ENCODE measurements at places on chromosomes 6 and 20. TPM values are rescaled to one million over a fixed set of nuclear protein-coding genes. Genes with fewer than 3 reads are reported as not detected.
A peak's percentile ranks its signal among the peaks of the same experiment; 100 is the strongest.

WFDC10B gene
- not detected for polyA plus RNA-seq

ADAM33 gene
- polyA plus RNA-seq = 21.2 TPM

- DNase-seq = peak; percentile 57
- peaks cover 3% of the 10 kb centered on the region for H3K36me3 ChIP-seq
- H3K27me3 ChIP-seq = peaks cover 4% of the 10 kb centered on the region
- H3K27ac ChIP-seq = no peak overlapping the region
- H3K4me1 ChIP-seq = no peaks in the 10 kb centered on the region
Observed at GRCh38 chr20:63288581-63289251, 4.3 kb upstream of the COL20A1 start.

- no peaks in the 10 kb centered on the region for H3K27me3 ChIP-seq
- no peak overlapping the region for H3K27ac ChIP-seq
- no peak overlapping the region for H3K4me3 ChIP-seq
- no peak for DNase-seq
- no peaks in the 10 kb centered on the region for H3K36me3 ChIP-seq
- no peaks in the 10 kb centered on the region for H3K4me1 ChIP-seq
Observed at GRCh38 chr6:84836366-84836765, 72.0 kb upstream of the TBX18 start.

DNA sequence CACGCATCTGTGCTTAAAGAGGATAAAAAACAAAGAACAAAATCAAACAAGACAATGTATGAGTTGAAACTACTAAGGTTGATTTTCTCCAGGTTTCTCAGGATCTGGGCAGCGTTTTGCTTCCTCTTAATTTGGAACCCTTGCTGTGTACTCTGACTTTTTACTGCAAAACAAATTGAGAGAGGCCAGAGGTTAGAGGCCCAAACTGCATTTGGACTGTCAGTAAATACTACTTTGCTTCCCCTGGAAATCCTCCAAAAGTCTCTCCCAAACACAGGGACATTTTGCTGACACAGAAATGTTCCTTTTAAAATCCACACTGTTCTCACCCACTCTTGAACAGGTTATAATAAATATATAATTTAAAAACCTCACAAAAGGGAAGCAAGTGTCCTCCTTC is 1.1 kb downstream of the ARG1 start:
- no peaks in the 10 kb centered on the region for H3K4me1 ChIP-seq
- H3K36me3 ChIP-seq = peaks cover 24% of the 10 kb centered on the region
- DNase-seq = no peak

DNA sequence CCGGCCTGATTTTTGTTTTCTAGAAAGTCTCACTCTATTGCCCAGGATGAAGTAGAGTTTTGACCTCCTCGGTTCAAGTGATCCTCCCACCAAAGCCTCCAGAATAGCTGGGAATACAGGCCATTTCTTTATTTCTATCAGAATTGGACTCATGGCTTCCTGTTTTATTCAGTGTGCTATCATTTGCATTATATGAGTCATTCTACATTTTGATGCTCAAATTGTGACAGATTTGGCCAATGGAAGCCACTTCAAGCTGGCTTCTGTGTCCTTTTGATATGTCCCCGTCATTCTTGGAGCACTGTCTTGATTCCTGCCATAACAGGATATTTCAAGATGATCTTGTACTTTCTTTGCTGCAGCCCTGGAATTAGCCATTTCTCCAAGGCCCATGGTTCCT is 75.1 kb downstream of the CNBD2 start:
- DNase-seq = no peak
- no peak overlapping the region for H3K27ac ChIP-seq
- no peaks in the 10 kb centered on the region for H3K36me3 ChIP-seq
- H3K4me3 ChIP-seq = no peak overlapping the region
- H3K4me1 ChIP-seq = peaks cover 7% of the 10 kb centered on the region

DNA sequence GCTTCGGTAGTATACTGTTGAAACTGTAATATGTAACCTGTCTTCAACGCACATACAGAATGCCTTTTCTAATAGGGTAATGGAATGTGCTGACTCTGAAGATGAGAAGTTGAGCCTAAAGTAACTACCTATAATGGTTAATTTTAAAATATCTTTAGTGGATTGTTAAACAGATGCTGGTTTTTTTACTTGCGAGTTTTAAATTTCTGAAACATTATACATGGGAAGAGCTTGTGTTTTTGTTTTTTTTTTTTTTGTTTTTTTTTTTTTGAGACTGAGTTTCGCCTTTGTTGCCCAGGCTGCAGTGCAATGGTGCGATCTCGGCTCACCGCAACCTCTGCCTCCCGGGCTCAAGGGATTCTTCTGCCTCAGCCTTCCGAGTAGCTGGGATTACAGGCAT is 166.9 kb downstream of the JARID2 start:
- H3K36me3 ChIP-seq = no peaks in the 10 kb centered on the region
- no peaks in the 10 kb centered on the region for H3K27me3 ChIP-seq
- no peaks in the 10 kb centered on the region for H3K4me1 ChIP-seq
- no peak overlapping the region for H3K4me3 ChIP-seq

DNA sequence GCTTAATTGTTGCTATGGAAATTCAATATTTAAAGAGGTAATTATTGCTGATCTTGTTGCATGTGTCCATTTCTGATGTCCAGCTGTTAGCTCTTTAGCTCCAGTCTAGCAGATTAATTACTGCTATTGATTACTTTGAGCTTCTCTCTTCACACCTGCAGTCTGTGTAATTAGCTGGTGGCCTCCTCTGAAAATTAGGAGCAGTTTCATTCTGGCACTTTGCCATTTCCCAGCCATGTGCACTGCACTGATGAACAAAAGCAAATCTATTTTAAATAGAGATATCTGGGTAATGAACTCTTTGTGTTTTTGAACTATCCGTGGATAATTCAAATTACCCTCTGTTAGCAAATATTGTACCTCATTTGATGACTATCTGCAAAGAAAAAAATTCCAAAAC is 275.9 kb downstream of the RNF144B start:
- H3K36me3 ChIP-seq = no peaks in the 10 kb centered on the region
- H3K4me3 ChIP-seq = no peak overlapping the region

- H3K36me3 ChIP-seq = peaks cover 22% of the 10 kb centered on the region
- H3K4me1 ChIP-seq = peaks cover 20% of the 10 kb centered on the region
- peak; percentile 73 for DNase-seq
- no peak overlapping the region for H3K4me3 ChIP-seq
- H3K27ac ChIP-seq = peak overlapping the region; percentile 77
Observed at GRCh38 chr6:41767112-41767833, 12.4 kb downstream of the FRS3 start.

MRPL14 gene
- polyA plus RNA-seq = 40.5 TPM

DNA sequence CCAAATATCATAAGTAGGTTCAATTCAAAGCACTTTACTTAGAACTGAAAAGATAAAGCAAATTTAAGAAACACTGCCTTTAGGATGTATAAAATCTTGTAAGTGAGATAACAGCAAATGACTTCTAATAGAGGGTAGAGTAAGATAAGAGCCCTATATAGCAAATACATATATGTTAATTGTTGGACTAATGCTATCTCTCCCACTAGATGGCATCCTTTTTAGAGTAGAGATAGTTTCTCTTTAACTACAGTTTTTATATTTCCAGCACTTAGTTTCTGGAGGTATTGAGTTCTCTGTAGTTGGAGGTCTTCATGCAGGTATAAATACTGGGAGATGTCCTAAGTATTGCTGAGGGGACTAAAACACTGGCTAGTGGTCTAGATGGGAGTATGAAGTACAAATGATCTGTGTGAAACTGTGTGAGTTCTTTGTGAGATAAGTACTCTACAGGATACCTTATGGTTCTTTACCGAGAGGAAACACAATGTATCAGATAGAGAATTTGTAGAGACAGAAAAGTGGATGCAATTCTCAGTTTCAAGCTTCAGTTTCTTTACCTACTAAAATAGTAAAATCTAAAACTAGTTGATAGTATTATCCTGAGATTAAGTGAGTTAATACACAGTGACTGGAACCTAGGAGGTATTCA is 399.3 kb downstream of the KHDRBS2 start:
- DNase-seq = no peak
- H3K27ac ChIP-seq = no peak overlapping the region
- H3K36me3 ChIP-seq = no peaks in the 10 kb centered on the region
- H3K27me3 ChIP-seq = no peaks in the 10 kb centered on the region
- no peak overlapping the region for H3K4me3 ChIP-seq
- H3K4me1 ChIP-seq = no peaks in the 10 kb centered on the region

PCK1 gene
- polyA plus RNA-seq = 0.42 TPM

GRCh38 chr6:81838031-81838430 is 85.5 kb upstream of the TENT5A start:
- no peaks in the 10 kb centered on the region for H3K36me3 ChIP-seq
- no peak for DNase-seq
- no peaks in the 10 kb centered on the region for H3K27me3 ChIP-seq
- no peak overlapping the region for H3K27ac ChIP-seq

- H3K4me1 ChIP-seq = no peaks in the 10 kb centered on the region
- no peak for DNase-seq
- no peaks in the 10 kb centered on the region for H3K27me3 ChIP-seq
- H3K36me3 ChIP-seq = no peaks in the 10 kb centered on the region
Observed at GRCh38 chr6:94636780-94637385, 940.5 kb upstream of the MANEA start.

ULBP2 gene
- 3.7 TPM for polyA plus RNA-seq

PACSIN1 gene
- polyA plus RNA-seq = 1.6 TPM

DNA sequence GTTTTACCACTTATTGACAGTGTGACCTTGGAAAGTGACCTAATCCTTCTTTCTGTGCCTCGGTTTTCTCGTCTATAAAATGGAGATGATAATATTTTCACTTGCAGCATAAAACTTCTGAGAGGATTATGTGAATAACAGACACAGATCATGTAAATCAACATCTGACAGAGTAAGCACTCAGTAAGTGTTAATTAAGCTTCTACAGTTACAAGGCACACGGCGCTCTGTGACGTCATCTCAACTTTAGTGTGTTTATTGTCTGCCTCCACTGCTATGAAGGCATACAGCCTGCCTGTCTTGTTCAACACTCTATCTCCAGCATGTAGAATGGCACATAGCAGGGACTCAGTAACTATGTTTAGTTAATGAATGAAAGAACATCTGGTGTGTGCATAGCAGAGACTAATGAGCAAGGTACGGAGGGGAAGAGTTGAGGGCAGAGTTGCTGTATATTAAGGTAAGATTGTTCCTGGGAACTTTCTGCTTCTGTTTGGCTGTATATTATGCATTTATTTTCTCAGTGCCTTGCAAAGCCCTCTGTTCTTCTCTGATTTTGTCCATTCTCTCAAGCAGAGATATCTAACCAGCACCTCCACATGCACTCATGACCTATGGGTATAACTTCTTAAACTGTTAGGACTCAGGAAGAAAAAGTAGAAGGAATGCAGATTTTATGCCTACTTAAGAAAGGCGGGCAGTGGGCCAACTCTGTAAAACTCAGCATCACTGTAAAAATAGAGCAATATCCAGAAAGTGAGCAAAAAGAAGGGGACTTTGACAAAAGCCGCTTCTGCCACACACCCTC is 66.4 kb upstream of the STMND1 start:
- H3K4me3 ChIP-seq = no peak overlapping the region
- H3K27me3 ChIP-seq = no peaks in the 10 kb centered on the region
- no peak for DNase-seq
- H3K27ac ChIP-seq = no peak overlapping the region
- no peaks in the 10 kb centered on the region for H3K4me1 ChIP-seq

DNA sequence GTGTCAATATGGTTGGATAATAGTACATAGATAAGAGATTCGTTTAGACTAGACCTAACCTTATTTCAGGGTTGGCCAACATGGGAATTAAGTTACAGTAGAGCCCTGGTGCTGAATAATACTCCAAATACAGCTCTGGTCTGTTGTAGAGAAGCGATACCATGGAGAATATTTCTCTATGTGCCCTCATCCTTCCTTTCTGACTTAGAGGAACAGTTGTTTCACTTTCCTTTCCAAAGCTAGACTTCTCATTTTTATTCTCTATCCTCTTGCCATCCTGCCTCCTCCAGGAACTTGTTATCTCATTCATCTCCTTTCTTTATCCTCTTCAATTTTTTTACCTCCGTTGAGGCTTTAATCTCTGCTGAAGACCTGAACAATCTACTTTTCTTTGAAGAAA is 68.9 kb downstream of the EDN1 start:
- no peaks in the 10 kb centered on the region for H3K36me3 ChIP-seq
- no peak for DNase-seq
- no peak overlapping the region for H3K4me3 ChIP-seq
- H3K27me3 ChIP-seq = no peaks in the 10 kb centered on the region

DNA sequence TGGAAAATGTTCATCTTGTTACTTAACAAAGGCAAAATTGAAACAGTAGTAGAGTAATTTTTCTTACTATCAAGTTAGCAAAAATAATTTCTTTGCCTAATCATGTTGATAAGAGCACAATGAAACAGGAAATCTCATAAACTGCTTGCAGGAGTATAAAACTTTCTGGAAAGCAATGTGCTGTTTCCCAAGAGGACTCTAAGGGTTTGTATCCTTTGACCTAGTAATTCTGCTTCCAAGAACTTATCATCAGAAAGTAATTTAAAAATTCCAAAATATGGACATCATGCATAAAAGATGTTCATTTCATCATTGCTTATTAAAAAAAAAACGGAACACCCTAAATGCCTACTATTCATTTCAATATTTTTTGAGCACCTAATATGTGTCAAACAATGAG is 46.1 kb upstream of the TNFAIP3 start:
- DNase-seq = no peak
- no peaks in the 10 kb centered on the region for H3K4me1 ChIP-seq
- H3K36me3 ChIP-seq = no peaks in the 10 kb centered on the region
- no peak overlapping the region for H3K4me3 ChIP-seq
- H3K27ac ChIP-seq = peak overlapping the region; percentile 55
- no peaks in the 10 kb centered on the region for H3K27me3 ChIP-seq

DNPH1 gene
- 45.5 TPM for polyA plus RNA-seq

DNA sequence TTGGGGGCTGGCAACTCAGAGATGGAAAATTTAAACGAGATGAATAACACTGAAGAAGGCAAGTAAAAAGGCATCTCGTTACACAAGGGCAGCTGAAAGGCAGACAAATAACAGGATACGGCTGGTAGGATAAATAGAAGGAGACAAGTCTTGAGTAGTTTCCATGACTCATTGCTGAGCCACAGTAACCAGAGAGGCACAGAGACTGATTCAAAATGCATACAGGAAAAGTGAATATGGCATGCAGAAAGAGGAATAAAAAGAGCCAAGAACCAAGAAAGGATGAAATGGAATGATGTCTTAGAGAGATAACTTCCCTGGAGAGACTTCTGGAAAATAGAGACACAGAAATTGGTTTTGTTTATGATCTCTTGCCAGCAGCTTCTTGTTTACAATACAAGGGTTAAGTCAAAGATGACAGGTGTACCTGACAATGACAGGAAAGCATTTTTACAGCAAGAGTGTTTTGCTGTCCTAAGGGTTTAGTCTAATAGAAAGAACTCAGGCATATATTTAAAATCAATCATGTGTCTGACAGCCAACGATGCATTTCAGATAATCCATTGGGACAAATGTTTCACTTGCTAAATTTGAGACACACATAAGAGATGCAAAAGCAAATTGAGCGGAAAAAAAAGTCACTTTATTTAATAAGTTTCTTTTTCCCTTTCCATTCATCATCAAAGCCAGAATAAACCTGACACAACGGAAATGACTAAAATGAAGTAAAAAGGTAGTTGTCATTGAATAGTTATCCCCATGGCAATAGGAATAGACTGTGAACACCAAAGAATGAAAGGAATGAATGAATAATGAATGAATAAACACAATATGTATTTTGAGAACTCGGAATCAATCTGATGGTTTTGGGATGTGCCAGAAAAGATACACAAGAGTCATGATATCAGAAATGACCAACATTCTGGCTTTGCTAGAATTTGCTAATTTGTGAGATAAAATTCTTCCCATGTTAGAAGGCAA is 68.0 kb upstream of the KCNQ5 start:
- H3K4me1 ChIP-seq = no peaks in the 10 kb centered on the region
- no peak overlapping the region for H3K4me3 ChIP-seq
- no peaks in the 10 kb centered on the region for H3K27me3 ChIP-seq
- H3K36me3 ChIP-seq = no peaks in the 10 kb centered on the region
- no peak for DNase-seq
